ENCODE measurements at places on chromosomes 16 and 17.

DNA sequence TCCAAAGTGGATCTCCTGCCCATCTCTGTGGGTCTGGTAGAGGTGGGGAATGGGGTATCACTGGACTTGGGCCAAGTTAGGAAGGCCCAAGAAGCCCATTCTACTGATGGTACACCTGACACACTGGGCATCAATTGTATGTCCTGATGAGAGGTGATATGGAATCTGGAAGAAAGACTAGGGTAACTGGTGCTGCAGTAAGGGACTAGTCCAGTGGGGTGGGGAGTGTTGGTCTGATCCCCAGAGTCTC, 5.9 kb upstream of the NFATC3 start:
- no peak for DNase-seq

GRCh38 chr16:69932228-69932627, 18.9 kb upstream of the CLEC18A start:
- no peak for DNase-seq

GRCh38 chr16:87874639-87875427, 5.5 kb upstream of the SLC7A5 start:
- no peak for DNase-seq

DNA sequence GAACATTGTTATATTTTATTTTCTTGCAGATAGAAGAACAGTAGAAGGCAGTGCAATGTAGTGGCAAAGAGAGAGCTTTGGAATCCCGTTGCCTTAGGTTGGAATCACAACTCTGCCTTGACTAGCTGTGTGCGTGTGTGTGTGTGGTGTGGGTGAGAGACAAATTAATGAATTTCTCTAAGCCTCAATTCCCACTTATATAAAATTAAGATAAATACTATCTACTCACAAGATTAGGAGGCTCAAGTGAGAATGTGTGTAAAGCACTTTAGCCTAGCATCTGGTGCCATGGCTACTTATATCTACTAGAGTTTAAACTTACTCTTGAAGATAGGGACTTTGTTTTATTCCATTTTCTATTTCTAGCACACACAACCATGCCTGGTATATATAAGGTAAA, 12.8 kb downstream of the CPD start:
- DNase-seq, result no peak

- DNase-seq, result no peak
These were observed 43.1 kb downstream of the MAP2K6 start for GRCh38 chr17:69457603-69458002.

DNA sequence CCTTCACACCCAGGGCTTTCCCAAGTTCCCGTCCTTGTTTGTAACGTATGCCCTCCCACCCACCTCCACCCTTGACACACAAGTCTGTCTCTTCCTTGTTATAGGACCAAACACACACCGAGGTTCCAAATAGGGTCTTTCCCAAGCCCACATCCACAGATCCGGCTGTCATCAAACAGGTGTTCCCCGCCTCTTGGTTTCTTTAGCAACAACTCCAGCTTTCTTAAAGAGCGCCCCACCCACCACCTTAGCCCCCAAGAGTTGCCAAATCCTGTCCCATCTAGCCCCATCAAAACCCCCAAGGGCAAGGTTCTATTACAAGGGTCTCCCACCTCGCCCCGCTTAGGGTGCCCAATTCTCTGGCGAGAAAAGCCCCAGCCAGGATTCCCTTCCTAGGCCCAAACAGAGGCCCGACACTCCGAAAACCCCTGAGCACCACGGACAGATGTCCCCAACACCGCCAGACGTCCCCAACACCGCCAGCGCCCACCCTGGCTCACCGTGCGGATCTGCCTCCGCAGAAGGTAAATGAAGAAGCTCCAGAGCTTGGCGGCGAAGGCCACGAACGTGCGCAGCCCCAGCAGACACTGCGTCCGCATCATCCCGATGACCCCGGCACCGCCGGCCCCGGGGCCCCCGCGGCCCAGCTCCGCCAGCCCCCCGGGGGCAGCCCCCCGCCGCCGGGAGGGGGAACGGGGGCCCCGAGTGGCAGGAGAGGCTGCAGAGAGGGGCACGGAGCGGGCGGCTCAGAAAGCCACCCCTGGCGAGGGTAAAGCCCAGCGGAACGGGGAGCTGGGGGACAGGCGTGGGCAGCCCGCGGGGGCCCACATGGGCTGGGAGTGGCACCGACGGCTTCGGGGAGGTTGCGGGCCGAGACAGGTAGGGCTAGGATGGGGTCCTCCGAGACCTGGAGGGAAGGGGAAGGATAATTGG, 573 bp downstream of the CTDNEP1 start:
- DNase-seq, result peak; percentile 77

GRCh38 chr16:82282662-82283061, 112.6 kb upstream of the MPHOSPH6 start:
- DNase-seq, result no peak

DNA sequence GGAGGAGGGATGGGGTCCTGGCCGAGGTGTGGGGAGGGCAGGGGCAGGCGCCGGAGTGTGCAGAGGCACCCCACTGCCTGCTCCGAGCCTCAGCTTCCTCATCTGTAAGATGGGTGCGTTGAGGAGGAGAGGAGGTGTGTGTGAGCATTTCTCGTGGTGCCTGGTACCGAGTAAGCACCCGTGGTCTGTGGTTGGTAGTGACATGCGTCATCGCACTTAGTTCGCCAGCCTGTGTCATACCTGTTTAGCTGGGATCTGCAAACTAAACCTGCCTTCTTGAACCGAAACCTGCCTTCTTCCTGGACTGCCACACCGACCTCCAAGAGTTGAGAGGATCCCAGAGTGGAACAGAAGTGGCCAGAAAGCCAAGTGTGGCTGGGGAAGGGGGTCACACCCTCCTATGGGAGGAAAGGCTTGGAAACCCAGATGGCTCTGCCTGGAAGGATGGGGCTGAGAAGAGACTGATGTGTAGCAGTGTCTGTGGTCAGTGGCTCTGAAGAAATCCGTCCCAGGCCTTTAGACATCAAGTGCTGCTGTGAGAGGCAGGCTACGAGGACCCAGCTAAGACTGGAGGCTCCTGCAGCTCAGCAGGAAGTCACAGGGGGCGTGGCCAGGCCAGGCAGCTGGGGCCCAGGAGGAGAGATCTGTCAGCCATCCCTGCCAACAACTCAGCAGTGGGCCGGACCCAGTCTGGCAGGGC, 162.6 kb upstream of the PLCG2 start:
- DNase-seq, result peak; percentile 80

GRCh38 chr16:72715267-72715666, 332.7 kb downstream of the ZFHX3 start:
- DNase-seq, result no peak

- no peak for DNase-seq
These were observed 9.1 kb upstream of the PLCG2 start for GRCh38 chr16:81770008-81770407.

DNA sequence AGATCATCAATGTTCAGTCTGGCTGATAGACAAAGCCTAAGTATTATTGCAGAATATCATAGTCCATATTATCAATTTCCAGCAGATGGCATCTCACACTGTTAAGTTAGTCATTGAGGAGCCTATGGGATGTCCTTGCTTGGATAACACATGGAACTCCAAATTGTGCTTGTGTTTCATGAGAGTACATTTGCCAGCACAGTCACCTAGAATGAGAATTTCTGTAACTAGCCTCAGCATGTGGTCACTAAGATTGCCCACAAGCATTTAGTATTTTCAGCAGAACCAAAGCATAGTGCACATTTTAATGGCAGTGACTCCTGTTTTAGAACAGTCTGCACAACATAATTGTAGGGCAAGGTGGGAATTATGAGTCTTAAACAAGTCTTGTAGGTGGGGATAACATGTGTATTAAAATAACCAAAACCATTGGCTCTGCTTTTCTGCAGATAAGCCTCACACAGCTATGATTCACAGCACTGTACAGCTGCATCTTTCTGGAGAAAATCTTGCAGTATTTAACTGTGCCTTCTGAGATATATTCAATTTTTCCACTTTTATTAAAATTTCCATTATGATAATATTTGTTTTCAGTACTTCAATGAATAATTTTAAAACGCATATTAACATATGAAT, 882.8 kb upstream of the SOX9 start:
- no peak for DNase-seq

- DNase-seq, result no peak
These were observed 12.1 kb upstream of the EDC4 start for GRCh38 chr16:67860589-67861398.

- no peak for DNase-seq
These were observed 34.1 kb upstream of the ADORA2B start for GRCh38 chr17:15910791-15911190.

GRCh38 chr17:142102-142661, 4.8 kb downstream of the SCGB1C2 start:
- peak; percentile 35 for DNase-seq

DNA sequence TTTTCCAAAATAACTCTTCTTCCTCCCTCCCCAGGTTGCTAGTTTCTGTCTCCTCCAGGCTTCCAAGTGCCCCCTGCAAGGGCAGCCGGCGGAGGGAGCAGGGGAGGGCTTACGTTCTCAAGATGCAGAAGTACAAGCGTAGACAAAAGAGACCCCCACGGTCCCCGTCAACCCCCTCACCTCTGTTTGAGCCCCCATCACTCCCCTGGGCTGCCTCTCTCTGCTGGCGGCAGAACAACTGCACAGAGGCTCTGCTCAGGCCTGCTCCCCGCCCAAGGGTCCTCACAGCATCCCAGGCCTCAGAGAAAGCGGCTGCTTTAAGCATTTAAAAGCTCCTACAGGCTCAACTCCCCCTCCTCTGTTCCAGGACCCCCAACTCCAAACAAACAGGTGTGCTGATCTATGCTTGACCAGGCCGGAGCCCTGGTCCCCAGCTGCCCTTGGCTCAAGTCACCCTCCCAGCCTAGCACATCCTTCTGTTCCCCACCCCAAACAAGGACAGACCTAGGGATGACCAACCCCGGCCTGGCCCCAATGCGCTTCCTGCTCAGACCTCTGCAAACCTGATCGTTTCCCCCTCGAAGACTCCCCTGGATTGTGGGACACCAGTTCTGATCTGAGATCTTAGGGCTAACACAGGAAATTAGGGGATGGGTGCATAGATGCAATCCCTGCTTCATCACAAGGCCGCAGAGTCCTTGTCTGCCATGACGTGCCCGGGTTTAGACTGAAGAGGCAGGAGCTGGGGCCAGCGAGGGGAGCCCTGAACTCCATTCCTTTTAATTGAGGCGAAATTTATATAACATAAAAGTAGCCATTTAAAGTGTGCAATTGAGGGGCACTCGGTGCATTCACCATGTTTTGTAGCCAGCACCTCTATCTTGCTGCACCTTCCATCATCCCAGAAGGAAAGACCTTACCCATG, 17.2 kb upstream of the RBFOX3 start:
- DNase-seq, result no peak

DNA sequence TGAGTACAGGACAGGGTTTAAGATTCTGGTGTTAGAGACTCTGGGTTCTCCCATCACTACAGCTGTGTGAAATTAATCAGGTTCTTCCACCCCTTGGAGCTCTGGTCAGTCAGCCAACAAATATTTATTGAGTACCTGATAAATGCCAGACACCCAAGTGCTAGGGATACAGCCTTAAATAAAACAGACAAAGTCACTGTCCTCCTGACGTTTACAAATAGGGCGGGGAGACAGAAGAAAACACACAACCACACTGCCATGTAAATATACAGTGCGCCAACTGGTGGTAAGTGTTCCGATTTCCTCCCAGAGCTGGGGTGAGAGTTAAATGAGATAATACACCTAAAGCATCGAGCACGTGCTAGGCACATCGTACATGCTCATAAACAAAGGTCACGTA, 121.0 kb downstream of the COPRS start:
- no peak for DNase-seq

DNA sequence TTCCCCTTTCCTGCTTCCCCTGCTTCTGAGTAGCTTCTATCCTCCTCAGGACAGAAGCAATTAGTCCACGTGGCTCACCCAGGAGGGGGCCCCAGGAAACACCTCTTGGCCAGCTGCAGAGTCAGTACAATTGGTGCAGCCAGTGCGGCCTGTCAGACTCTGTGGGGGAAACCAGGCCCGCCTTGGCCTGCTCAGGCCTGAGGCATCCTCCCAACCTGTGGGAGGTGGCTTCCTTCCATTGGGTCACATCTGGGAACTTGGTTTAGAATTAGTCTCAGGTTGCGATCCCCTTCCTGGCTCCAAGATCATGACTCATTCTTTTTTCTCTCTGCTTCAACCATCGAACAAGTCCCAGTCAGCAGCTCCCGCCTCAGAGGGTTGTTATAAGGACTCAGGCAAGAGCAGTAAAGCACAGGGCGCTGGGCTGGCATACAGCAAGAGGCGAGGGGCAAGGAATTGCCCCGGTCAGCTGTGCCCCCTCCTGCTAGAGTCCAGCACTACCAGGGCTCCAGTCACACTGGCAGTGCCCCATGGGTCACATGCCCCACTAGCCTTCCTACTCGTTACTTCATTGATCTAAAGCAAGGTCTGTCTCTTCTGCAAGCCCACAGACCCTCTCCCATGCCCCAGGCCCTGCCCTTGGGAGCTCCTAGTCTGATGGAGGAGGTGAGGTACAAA, 8.1 kb upstream of the EPX start:
- no peak for DNase-seq

GRCh38 chr17:65633988-65634387, 72.5 kb upstream of the AXIN2 start:
- no peak for DNase-seq

DNA sequence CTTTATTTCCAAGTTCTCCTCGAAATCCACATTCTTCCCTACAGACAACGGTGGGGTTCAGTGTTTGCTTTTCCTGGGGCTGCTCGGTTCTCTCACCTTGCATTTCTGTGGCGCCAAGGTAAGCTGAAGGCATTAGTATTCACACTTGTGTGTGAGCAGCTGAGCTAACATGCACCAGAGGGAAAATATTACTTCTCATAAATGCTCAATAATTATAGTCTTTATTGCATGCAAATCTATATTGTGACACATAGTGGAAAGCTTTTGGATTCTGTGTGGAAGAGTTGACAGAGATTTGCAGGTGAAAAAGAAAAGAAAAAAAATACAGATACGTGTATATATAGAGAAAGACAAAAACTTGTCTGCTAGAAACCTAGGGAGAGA, 411.8 kb downstream of the MAF start:
- no peak for DNase-seq

DNA sequence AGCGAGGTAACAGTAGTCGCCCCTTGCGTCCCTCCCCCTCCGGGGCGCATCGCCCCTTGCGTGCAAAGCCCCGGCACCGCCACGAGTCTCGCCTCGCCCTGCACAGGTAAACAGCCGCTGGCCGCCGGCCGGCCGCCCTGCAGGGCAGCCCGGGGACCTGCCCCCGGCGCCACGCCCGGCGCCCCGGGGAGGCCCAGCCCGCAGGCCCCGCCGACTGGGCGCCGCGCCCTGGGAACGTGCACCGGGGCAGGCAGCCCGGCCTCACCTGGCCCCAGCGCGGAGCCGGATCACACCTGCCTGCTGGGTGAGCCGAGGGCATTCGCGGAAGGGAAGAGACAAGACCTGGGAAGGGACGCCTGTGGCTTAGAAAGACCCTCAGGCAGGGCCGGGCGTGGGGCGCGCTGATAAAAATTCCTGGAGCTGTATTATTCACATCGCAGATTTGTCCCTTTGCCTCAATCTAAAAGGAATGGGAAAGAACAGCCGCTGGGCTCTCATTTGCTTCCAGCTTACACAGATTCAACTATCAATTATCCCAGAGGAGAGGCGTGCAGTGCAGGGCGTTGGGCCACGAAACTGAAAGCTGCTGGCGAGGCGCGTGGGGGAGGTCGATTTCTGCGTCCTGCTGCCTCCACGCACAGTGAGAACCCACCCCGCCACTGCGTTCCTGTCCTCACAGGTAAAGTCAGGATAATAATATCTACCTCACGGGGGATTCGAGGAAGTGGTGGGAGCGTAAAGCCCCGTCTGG, 451.9 kb downstream of the SLC39A11 start:
- DNase-seq, result no peak

Data from CD4-positive, alpha-beta T cell treated with Interleukin-21 for 1 hour (primary cell).